HFFc6 (cell line): ENCODE measurements at places on chromosomes 1 and 21.
A peak's percentile ranks its signal among the peaks of the same experiment; 100 is the strongest.

DNA sequence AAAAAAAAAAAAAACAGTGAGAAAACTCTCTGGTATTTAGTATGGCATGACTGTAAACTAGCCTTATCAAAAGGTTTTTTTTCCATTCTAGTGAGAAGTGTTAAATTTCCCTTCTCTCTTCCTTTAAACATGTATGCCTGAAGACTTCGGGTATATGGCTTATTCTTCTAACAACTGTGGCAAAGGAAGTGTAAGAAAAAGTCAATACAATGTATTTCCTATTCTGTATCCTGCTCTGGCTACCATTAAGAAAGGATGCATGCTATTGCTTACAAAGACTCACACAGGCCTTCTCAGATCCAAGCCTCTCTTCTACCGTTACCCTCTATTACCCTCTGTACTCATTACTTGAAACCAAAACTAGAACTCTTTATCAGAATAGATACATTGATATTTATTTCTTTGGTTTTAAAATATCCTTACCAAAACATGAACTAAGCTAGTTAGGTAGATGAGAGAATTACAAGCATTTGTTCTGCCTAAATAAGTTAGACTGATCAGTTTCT is 8.4 kb downstream of the CEPT1 start:
- DNase-seq = no peak

DNA sequence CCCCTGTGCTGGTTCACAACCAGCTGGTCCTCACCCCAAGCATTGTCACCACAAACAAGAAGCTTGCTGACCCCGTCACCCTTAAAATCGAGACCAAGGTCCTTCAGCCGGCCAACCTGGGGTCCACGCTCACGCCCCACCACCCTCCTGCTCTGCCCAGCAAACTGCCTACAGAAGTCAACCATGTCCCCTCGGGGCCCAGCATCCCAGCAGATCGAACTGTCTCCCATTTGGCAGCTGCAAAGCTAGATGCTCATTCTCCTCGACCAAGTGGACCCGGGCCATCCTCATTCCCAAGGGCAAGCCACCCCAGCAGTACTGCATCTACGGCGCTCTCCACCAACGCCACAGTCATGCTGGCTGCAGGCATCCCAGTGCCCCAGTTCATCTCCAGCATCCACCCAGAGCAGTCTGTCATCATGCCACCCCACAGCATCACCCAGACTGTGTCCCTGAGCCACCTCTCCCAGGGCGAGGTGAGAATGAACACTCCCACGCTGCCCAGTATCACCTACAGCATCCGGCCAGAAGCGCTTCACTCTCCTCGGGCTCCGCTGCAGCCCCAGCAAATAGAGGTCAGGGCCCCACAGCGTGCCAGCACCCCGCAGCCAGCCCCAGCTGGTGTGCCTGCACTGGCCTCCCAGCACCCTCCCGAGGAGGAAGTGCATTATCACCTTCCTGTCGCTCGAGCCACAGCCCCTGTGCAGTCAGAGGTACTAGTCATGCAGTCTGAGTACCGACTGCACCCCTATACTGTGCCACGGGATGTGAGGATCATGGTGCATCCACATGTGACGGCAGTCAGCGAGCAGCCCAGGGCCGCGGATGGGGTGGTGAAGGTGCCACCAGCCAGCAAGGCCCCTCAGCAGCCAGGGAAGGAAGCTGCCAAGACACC is 40.6 kb downstream of the ZBTB17 start:
- no peak for DNase-seq

GRCh38 chr21:35428489-35428888 is 379.4 kb upstream of the RUNX1 start:
- no peak for DNase-seq

GRCh38 chr1:204084247-204084772 is 11.4 kb downstream of the SOX13 start:
- DNase-seq = no peak

DNA sequence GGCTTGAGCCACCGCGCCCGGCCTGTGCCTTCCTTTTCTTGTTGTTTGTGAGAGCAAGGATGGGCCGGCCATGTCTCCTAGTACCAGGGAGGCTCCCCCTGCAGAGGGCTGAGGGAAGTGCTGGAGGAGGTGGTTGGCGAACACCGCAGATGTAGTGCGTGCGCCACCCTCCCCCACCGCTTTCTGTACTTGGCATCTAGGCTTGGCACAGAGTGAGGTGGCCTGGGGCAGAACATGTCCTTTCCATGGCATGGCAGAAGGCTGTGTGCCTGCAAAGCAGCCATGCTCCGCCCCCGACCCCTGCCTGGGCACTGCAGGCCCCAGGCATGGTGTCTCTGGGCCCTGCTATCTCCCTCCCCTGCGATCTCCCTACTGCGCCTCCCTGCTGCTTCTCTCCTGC is 30.7 kb downstream of the ALPL start:
- no peak for DNase-seq

GRCh38 chr1:18253093-18253492 is 145.5 kb downstream of the IGSF21 start:
- no peak for DNase-seq

- DNase-seq = no peak
These were observed 67.4 kb downstream of the SASS6 start for GRCh38 chr1:100065183-100065968.

GRCh38 chr21:45941338-45941710 is 40.2 kb upstream of the COL6A1 start:
- no peak for DNase-seq

- peak; percentile 40 for DNase-seq
These were observed 36.5 kb upstream of the TRAPPC10 start for GRCh38 chr21:43975469-43976098.

DNA sequence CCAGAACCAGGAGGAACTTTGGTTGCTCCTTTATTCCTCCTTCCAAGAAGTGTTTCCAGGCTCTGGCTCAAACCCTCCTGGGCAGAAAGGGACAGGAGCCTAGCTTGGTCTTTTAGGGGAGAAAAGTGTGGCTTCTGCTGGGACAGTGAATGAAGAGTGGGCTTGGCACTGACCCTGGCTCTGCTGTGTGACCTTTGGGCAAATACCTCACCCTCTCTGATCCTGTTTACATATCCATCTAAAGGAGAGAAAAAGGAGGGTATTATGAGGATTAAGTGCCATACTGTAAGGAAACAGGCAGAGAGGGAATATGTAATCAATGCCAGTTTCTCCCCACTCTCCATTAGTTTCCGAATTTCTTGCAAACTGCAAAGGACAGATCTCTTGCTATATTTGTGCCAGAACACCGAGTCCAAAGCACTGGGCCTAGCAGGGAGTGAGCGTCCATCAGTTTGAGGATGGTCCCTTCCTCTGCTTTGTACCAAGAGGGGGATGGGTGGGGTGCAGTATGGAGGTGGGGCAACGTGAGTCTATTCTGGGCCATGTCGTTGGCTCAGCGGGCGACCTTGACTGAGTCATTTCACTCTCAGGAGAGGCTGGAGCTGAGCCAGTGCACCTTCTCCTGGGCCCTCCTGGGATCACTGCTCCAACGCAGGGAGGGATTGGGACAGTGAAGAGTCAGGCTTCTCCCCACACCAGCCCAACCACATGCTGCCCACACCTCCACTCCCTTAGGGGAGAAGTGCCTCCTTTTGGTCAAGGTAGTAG is 38.4 kb downstream of the IGSF21 start:
- no peak for DNase-seq

DNA sequence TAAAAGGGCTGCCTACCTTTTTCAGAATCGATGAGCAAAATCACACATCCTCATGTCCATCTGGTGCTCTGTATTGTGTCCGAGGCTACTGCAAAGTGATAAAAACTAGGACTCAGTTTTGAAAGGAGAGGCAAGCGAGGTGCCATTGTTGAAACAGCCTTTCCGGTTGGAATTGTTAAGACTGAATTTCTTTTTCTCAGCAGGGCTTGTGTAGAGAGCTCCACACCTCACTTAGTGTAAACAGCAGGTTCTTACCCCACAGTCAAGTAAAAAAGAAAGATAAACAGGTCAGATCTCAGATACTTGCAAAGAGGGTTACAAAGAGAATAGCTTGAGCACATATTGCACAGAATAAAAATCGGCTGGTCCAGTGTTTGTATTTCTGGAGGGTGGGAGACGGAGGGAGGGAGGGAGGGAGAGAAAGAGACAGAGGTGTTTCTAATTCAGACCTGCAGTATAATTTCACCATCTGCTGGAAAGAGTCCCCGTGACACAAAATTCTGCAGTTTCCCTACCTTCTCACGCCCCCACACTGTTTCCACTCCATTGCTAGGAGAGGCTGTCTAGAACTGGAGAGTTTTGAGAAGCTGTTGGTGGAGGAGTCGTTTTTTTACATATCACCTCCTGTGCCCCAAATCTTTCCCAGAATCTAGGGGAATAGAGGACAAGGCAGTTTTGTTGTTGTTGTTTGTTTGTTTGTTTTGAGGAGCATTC is 82.5 kb downstream of the EDEM3 start:
- DNase-seq = no peak

GRCh38 chr1:199009447-199009846 is 370.6 kb downstream of the PTPRC start:
- no peak for DNase-seq

DNA sequence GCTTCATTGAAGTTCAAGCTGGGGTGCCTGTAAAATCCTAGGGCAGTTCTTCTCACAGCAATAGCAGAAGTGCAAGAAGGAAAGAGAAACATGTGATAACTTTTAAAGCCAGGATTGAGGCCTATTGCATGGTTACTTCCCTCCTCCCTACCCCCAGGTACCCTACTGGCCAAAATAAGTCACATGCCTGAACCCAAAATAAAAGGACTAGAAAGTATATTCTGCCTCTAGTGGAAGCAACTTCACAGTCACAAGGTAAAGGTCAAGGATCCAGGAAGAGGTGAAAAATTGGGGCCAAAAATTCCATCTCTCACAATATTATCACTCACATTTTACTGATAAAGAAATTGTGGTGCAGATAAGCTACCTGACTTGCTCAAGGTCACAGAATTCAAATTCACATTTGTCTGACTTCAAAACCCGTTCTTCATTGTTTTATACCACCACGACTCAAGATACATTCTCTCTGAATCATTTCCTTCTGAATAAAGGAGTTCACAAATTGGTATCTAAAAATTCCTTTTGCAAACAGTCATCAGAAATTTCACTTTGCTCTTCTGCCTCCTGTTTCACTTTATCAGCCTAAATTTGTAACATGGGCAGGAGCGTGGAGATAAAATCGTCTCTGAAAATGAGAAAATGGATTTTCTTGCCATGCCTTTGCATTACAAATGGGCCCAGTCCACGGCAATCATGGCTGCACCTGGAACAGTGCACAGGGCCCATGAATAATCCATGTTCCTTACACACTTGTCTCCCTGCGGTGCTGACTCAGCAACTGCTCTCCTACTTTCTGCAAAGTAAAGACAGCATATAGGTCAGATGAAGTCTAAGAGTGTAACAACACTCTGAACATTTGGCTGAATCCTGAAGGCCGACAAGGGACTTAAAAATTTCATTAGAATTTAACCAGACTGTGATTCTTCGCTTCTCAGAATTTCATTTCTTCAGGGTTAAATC is 485.3 kb upstream of the NFIA start:
- DNase-seq = no peak

DNA sequence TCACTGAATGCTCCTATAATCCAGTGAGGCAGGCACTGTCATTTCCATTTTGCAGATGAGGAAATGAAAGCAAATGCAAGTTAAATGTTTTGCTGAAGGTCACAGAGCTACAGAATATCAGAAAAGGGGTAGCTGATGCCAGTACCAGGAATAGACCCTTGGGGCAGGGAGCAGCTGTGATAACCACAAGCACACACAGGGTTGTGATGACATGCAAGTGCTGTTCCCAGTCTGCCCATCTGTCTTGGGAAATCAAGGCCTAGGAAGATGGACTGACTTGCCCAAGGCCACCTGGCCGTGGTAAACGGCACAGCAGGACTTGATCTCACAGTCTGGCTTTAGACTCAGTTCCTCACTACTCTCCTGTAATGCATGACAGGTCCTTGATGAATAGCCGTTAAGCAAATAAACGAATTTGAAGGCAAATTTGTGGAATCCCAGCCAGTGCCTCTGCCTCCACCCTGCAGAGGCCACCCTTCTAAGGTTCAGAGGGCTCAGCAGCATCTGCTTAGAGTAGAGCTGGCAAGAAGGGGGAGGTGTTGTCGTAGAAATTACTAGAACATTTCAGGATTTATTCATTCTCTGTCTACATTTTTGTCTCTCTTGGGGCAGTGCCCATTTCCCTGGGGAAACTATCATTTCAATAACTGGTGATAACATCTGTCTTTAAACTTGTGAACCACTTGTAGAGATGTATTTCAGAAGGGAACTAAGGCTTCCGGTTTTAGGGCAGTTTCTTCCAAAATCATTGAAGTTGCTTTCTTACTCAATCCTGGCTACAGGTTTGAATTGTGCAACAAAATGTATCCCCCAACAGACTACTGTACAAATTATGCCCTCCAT is 53.2 kb upstream of the MRPS6 start:
- DNase-seq = no peak

DNA sequence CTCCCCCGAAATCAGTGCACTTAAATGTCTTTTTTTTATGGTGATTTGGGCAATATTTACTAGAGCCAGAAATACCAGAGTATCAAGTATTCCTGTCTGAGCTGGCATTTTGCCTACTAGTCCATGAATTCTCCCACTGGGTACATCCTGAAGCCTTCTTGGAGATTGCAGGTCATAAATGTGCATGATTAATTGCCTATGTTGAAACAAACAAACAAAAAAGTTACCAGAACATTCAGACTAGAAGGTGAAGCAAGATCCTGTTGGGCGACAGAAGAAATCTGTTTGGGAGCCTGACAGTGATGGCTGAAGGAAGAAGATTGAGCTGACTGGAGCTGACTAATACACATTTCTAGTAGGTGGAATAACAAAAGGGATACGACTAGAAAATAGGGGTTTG is 127.4 kb upstream of the NRIP1 start:
- DNase-seq = no peak

DNA sequence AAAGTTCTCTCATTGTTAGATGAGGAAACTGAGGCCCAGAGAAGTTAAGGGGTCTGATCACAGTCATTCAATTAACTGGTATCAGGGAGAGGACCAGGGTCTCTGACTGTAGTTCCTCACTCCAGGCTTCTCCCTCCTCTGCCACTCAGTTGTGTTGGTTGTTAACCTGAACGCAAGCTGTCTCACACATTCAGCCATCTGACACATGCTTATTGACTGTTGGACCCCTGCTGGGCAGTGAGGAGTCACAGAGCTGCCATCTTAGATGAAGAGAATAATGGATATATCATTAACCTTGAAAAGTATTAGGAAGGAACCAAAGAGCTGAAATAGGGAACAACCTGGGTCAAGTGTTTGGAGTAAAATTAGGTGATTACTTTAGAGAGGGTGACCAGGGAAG is 194.8 kb downstream of the ZZZ3 start:
- no peak for DNase-seq

GRCh38 chr1:60692031-60692430 is 390.3 kb upstream of the NFIA start:
- no peak for DNase-seq

- DNase-seq = no peak
These were observed 20.4 kb upstream of the TNR start for GRCh38 chr1:175763797-175764196.

GRCh38 chr21:41767606-41768436 is 969 bp upstream of the RIPK4 start:
- DNase-seq = peak; percentile 14

DNA sequence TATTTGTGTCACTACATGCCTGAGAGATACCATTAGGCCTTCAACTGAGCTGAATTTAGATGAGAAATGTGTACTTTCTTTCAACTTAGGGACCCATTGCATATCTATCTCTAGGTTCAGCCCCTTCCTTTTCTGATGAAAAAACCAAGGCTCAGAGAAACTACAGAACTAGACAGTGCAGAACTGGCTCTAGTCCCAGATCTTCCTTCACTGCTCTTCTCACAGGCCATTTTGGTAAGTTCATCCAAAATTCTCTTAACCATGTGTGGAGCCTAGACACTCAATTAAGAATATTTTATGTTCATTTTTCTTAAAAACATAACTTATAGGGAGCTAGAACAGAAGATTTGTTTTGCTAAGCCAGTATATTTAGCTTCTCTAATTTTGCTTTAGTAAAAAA is 128.9 kb downstream of the ASTN1 start:
- DNase-seq = no peak
